ENCODE measurements at places on chromosomes 7 and 10. TPM values are rescaled to one million over a fixed set of nuclear protein-coding genes. Genes with fewer than 3 reads are reported as not detected.
A peak's percentile ranks its signal among the peaks of the same experiment; 100 is the strongest.

Gene INTS1
- total RNA-seq: 29.0 TPM

DNA sequence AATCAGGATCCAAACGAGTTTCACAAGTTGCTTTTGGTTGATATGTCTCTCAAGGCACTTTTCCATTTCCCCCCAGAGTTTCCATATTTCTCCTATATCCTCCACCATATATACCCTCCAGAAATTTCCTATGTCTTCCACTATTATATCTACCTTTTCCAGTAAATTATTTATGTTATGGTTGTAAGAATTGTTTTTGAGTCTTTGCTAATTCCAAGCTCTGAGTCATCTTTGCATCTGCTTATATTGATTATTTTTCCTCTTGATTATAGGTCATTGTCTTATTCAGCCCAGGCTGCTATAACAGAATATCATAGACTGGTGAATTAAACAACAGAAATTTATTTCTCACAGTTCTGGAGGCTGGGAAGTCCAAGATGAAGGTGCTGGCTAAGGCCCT lies 12.7 kb downstream of the TACC2 start:
- no peak for DNase-seq

DNA sequence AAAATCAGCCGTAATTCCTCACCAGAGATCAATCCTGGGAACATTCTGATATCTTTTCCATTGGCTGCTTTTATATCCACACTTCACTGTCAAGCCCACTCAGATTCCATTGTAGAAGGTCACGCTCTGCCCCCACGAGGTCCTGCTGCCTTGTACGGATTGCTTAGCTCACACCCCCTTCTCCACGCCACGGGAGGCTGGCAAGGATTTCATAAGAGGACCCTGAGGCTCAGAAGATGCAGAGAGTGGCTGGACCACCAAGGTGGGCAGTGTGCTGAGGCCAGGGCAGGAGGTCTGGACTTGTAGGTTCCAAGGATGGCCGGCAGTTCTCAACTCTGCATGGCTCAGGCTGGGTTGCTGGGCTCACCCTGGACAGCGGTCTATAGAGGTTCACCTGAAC lies 149.7 kb downstream of the RNF216 start:
- DNase-seq: no peak

DNA sequence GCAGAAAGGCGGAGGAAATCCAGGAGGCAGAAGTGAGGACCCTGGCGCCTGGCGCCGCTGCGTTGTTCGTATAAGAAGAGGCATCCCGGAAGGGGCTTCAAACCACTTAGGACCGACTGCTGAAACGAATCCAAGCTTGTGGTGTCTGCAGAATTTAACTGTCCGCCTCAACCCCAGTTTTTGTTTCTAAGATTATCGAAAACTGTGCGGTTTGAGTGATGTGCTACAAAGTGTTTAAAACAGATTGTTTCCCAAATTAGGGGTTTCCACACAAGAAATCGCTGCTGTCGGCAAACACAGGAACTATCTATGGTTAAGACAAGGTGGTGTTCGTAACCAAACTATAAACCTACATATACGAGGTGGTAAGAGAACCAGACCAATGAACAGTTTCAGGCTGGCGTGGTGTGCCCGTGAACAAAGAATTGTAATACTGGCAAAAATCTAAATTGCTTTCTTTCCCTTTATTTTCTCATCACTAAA lies 835 bp upstream of the DGKI start:
- no peak for DNase-seq

Gene FGL2
- 18.0 TPM for total RNA-seq

DNA sequence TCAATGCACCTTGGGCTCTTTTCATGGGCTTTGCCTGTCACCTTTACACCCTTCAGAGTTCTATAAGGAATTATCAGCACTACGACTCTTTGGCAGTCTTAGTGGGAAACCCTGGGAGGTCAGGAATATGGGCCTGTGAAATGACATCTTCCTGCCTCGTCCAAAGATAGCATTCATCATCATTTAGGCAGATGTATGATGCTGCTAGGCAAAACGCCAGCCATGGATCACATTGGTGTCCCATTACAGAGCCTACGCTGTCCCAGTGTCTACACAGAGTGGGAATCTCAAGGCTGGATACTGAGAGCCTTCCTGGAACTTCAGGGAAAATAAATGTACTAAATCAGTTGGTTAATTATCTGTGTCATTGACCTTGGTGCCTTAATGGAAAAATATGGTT lies 259.4 kb upstream of the CELF2 start:
- no peak for DNase-seq

DNA sequence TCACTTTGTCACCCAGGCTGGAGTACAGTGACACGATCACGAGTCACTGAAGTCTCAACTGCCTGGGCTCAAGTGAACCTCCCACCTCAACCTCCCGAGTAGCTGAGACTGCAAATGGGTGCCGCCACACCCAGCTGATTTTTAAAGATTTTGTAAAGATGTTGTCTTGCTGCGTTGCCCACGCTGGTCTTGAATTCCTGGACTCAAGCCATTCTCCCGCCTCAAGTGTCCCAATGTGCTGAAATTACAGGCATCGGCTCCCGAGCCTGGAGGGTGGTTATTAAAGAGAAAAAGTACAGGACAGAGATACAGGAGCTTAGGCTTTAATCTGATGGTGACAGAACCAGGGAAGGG lies 55.1 kb downstream of the KCTD7 start:
- no peak for DNase-seq

DNA sequence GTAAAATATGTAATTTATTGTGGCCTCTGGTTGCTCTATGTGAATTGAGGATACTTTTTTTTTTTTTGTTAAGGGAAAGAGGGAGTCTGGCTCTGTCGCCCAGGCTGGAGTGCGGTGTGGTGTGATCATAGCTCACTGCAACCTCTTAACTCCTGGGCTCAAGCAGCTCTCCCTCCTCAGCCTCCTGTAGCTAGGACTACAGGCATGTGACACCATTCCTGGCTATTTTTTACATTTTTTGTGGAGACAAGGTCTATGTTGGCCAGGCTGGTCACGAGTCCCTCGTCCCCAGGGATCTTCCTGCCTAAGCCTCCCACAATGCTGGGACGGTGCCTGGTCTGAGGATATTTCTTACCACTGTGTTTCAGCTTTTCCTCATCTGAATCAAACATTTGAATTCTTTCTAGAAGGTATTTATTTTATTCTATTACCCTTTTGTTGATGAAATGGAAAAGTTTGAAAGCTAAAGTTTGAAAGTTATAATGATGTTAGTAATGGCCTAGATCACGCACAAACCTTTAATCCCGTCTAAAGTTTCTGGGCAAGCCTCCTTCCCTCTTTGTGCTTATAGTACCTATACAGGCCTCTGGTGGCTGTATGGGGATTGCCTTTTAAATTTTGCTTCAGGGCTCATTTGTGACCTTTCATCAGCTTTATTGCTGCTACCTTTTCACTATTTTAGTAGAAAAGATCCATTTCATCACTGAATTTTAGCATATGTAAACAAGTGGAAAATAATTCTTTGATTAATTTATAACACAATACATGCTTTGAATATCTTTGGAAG lies 2.0 kb downstream of the IFRD1 start:
- DNase-seq: peak; percentile 73

Gene IFT22
- total RNA-seq: 26.9 TPM

Gene TRPV5
- total RNA-seq: not detected

GRCh38 chr10:5942474-5942873 lies 34.9 kb downstream of the IL15RA start:
- peak; percentile 80 for DNase-seq

Gene ELOVL3
- total RNA-seq: not detected

DNA sequence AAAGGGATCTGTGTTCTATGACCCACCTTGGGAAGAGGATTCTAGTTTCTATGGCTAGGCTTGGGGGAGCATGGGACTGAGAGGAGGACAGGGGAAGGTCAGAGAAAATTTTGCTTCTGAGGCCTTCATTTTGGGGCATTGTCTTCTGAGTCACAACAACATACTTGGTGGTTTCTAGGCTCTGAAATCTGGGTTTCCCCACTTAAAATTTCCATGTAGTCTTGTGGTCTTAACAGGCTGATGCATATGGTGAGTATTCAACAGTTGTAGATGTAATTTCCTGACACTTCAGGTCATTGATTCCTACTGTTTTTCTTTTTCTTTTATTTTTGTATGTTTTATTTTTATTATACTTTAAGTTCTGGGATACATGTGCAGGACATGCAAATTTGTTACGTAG lies 88.5 kb downstream of the ANKRD7 start:
- no peak for DNase-seq

Gene PTCD1
- 4.6 TPM for total RNA-seq

Gene RAMP3
- total RNA-seq: 62.0 TPM

Gene TPK1
- 6.4 TPM for total RNA-seq

DNA sequence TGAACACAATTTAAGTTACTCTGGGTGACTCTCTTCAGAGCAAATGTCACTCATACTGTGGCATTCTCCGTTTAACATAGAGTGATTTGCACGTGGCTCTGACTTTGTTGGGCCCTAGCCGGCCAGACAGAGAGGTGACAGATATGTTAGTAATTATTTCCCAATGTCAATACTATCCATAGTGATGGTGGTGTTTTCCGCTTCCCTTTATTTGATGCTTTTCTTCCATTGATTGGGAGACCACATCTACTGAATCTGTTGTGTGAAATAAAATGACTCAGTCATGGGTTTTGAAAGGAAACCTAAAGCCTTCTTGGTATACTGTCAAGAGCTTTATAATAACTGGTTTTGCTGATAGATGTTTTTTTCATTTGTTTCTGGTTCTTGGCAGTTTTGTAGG lies 7.4 kb downstream of the AVL9 start:
- no peak for DNase-seq
